D721Med (cell line): ENCODE measurements at places on chromosomes 13 and 19.

- DNase-seq = no peak
These were observed 27.1 kb downstream of the ONECUT3 start for GRCh38 chr19:1780272-1780958.

GRCh38 chr13:66353664-66354063, 876.5 kb downstream of the PCDH9 start:
- DNase-seq = no peak

- no peak for DNase-seq
These were observed 31.9 kb upstream of the USPL1 start for GRCh38 chr13:30585748-30586262.

DNA sequence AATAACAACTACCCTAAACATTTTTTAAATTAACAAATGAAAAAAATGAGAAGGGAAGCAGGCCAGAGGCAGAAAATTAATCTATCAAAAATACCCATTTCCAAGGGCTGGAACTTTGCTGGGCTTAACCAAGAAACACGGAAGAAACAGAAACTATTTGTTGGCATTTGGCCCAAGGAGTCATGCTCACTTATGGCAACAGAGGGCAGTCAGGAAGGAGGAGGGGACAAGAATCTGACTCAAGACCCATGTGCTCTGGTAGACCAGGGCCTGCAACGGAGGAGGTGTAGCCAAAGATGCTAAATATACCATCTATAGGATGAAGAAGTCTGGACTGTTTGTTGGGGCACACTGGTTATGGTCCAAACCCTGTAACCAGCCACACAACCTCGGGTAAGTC, 496.7 kb downstream of the COG6 start:
- DNase-seq = no peak

DNA sequence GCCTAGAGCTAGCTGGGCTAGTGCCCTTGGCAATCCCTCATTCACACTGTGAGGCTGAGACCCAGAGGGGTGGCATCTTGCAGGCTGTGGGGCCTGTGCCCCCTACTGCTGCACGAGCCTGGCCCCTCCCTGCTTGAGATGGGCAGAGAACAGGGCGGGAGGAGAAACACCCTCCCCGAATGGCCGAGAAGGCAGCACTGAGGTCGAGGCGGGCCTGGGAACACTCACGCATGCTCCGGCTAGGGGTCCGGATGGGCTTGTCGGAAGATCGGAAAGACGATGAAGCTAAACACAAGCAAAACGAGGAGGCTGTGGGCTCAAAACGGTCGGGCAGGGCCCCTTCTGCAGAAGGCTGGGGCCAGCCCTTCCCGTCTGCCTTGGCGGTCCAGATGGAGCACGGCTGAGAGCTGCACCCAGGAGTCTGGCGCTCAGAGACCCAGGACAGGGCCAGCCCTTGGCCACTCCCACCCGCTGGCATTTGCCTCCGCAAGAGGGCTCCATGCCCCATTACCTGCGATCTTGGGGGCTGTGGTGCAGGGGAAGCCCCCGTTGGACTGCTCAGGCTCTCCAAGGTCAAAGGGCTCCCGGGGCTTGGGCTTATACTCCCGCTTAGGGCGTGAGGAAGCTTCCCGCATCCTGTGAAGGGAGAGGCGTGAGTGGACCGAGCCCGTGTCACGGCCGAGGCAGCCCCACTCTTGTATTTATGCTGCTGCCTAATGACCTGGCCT, 18.9 kb downstream of the MPND start:
- no peak for DNase-seq

DNA sequence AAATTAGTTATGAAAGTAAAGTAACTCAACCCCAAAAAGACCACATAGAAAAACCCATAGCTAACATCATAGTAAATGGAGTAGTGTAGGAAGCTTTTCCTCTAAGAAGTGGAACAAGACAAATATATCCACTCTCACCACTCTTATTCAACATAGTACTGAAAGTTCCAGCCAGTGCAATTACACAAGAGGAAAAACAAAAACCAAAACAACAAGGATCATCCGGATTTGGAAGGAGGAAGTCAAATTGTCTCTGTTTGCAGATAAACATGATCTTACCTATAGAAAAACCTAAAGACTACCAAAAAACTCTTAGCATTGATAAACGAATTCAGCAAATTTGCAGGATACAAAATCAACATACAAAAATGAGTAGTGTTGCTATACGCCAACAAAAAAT, 8.5 kb upstream of the SIGLEC8 start:
- DNase-seq = no peak

GRCh38 chr19:5050905-5051304, 82.0 kb downstream of the KDM4B start:
- no peak for DNase-seq

GRCh38 chr19:32202244-32202643, 143.2 kb upstream of the ZNF507 start:
- no peak for DNase-seq

DNA sequence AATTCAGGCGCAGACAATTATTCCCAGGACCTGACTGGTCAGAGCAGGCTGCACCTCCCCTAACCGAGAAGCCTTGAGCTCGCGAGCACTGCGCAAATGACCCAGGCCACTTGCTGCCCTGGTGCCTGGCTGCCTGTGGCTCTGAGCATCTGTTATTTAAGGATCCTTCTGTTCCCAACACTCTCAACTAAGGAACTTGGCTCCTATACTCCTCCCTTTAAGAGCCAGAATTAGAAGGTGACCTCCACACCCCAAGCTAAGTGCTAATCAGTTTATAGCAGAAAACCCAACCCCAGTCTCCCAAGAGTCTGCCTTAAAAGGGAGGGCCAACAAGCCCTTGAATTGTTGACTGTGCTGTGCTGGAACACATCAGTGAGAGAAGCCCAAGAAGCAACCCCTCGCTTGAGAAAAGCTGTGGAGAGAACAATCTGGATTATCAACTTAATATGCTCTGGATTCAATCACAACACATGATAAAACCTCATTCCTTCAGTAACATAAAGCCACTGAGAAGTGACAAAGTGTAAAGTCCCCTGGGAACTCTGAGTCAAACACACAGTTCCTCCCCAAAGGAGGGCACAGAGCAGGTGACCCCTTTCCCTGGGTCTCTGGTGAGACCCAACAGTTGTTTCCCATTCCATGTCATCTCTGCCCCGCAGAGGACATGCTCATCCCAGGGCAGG, 14.6 kb downstream of the AKAP8L start:
- DNase-seq = no peak
